ENCODE measurements at places on chromosomes 1 and 21.

GRCh38 chr1:153883223-153883622 is 39.5 kb downstream of the GATAD2B start:
- no peak for DNase-seq

DNA sequence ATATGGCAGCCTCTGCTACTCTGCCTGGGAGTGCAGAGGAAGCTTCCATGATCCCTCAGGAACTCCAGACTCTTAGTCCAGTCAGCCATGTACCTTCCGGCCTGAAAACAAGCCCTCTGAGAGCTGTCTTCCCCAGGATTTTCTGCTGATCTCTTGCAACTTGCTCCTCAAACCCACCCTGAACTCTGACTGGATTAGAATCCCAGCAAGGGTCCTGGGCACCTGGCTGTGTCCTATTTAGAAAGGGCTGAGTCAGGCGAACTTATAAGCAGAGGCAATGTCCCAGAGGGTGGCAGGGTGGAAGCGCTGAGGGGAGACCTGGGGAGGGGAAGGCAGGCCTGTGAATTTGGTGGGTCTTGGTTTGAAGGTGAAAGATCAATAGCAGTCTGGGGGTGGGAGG is 184.5 kb upstream of the EDN2 start:
- DNase-seq: no peak

- DNase-seq: no peak
Measured at GRCh38 chr1:149979972-149980540, 30.5 kb downstream of the OTUD7B start.

GRCh38 chr1:200415227-200415626 is 5.4 kb upstream of the ZNF281 start:
- DNase-seq: no peak

GRCh38 chr1:115437196-115437595 is 99.1 kb upstream of the NGF start:
- DNase-seq: no peak

GRCh38 chr1:109281680-109282496 is 1.1 kb downstream of the PSRC1 start:
- no peak for DNase-seq

- peak; percentile 34 for DNase-seq
Measured at GRCh38 chr21:35239811-35240219, 190.7 kb upstream of the RUNX1 start.

GRCh38 chr1:104648269-104648691 is 898.6 kb downstream of the AMY1C start:
- DNase-seq: peak; percentile 4

DNA sequence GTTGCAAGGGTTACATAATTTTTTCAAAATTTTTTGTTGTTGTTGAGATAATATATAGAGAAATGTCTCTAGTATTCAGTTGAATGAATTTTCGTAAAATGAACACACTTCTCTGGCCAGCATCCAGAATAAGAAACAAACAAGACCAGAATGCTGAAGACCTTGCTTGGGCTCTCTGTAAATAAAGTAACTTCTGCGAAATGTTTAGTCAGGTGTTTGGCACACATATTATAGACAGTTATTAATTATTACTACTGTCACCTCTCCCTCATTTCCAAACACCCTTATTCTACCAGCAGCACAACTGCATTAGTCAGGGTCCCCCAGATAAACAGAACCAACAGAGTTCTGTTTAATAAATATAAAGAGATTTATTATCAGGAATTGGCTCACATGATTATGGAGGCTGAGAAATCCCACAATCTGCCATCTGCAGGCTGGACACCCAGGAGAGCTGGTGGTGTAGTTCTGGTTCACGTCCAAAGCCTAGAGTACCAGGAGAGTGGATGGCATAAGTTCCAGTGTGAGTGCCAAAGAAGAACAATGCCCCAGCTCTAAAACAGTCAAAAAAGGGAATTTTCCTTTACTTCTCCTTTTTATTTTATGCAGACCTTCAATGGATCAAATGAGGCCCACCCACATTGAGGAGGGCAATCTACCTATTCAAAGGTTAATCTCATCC is 44.1 kb upstream of the KCND3 start:
- DNase-seq: no peak

DNA sequence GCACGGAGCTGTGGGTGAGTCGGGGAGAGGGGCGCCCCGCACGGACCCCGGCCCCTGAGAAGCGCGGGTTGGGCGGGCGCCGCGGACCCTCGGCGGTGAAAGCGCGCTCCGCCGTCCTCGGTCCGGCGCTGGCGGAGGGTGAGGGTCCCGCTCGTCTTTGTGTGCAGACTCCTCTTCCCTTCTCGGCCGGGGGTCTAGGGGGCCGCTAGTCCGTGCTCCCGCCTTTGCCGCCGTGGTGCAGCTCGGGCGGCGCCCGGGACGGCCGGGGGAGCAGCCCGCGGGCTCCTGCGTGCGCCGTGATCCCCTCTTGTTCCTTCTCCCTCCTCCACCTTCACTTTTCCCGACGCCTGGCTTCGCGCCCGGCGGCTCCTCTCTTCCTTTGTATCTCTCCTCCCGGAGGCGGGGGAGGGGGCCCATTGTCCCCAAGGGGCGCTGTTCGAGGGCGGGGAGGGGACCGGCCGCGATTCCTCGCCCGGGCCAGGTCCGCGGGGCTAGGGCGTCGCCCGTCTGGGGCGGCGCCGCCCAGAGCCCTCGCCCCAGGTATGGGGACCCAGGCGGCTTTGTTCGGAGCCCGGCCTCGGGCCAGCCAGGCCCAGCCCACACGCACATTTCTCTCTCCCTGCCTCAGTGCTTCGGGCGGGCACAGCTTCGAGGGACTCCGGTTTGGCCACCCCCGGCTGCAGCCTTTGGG is 519 bp downstream of the FNBP1L start:
- peak; percentile 67 for DNase-seq

- DNase-seq: no peak
Measured at GRCh38 chr21:39805983-39806382, 61.0 kb downstream of the IGSF5 start.

DNA sequence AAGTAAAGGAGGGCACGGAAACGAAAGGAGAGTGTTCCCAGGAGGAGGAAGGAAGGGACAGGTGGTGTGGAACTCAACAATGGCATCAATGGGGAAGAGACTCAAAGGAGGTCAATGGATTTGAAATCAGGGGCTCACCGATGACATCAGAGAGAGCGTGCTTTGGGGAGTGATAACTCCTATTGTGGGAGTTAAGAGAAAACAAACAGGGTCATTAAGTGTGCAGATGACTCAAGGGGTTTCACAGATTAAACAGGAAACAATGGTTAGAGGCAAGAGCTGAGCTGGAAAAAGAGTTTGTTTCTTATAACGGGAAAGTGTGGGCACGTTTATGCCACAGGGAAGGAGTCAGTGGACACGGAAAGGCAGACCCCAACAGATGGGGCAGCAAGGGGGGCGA is 629.1 kb downstream of the SMYD3 start:
- no peak for DNase-seq

DNA sequence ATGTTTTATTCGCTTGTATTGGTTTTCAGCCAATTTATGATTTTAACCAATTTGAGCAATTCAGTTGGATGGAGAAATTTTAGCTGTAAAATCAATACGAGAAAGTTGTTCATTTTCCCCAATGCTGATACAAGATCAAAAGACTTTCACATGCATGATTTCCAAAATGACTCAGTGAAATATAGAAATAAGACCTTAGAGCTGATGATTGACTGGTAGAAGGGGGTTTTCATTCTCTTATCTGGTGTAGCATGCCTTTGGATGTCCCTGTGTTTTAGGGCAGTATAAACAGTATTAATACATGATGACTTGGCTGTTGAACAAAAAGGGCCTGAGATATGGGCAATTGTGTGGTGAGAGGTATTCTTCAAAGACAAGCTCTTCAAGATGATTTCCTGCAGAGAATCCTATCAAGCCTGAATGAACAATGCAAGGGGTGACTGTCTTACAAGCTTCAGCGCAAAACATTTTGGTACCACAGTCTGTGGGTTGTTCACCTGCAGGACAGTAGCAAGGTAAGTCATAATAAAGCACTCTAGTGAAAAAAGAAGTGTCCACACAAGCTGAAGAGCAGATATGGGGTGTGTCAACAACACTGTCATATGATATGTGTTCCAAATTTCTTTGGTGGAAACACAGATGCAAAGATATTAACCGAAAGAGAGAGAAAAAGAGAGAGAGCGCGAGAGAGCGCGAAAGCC is 156.2 kb downstream of the TNFSF18 start:
- no peak for DNase-seq

GRCh38 chr1:98931128-98931835 is 73.4 kb downstream of the PLPPR5 start:
- DNase-seq: no peak

- DNase-seq: no peak
Measured at GRCh38 chr1:19360843-19361610, 48.9 kb downstream of the SLC66A1 start.

DNA sequence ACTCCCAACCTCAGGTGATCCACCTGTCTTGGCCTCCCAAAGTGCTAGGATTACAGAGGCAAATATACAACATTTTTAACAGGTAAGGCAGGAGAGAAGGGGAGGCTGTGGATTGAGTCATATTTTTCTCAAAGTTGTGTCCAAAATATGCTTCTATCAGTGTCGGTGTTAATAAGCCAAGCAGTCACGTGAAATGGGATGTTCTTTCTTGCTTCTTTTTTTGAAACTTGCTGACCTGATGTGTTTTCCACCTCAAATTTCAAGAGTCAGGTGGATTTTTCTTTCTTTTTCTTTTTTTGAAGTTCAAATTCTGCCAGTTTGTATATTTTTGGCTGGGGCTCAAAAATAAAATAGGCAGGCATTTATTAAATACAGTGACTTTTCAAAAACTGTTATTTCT is 91.5 kb downstream of the PCP4 start:
- DNase-seq: no peak

DNA sequence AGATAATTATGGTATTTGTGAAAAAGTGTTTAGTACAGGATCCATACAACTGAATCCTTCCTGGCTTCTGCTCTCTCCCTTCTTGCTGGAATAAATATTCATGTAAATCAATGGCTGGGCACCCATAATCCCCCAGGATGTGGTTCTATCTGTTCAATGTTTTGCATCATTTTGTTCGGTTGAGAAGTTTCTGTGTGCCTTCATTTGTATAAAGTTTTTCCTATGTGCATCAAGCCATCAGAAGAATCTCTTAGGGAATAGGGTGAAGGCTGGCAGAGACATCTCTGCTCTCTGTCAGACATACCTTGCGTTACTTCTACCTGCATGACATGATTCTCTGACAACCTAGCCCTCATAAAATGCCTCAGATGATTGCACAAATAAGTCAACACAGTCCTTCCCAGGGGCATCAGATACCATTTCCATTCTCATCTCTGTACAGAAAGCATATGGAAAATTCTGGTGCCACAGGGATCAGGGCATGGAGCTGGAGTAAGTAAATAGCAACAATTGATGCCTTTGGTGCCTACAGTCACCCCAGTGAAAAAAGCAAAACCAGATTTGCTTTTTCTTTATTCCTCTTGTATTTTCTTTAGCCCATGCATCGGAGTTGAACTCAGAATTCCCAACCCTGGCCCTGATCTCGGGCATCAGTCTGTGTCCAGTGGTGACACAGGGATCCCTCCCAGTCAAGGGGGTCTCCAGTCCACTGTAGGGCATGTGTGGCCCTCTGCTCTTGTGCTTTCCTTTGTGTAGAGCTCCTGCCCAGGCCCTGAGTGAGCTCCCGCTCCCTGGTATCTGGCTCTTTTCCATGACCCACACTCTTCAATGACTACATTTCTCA is 39.7 kb upstream of the ATP1A1 start:
- no peak for DNase-seq

GRCh38 chr1:112702420-112703261 is 4.3 kb downstream of the RHOC start:
- DNase-seq: no peak

GRCh38 chr1:147099192-147099591 is 73.1 kb downstream of the PRKAB2 start:
- no peak for DNase-seq

GRCh38 chr1:230248016-230248888 is 177.9 kb downstream of the PGBD5 start:
- peak; percentile 23 for DNase-seq

DNA sequence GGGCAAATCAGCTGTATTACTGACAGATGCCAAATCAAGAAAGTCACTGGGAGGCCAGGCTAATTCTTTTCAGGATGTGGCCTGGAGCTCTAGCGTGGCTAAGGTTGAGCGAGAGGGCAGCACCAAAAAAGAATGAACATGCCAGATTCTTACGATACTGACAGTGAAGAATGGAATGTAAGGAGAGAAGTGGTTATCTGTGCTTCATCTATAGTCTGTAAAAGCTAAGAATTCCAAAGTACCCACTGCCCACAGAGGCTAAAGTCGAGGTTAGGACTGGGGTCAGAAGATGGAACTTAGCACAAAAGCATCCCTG is 32.7 kb downstream of the TFAP2E start:
- no peak for DNase-seq

DNA sequence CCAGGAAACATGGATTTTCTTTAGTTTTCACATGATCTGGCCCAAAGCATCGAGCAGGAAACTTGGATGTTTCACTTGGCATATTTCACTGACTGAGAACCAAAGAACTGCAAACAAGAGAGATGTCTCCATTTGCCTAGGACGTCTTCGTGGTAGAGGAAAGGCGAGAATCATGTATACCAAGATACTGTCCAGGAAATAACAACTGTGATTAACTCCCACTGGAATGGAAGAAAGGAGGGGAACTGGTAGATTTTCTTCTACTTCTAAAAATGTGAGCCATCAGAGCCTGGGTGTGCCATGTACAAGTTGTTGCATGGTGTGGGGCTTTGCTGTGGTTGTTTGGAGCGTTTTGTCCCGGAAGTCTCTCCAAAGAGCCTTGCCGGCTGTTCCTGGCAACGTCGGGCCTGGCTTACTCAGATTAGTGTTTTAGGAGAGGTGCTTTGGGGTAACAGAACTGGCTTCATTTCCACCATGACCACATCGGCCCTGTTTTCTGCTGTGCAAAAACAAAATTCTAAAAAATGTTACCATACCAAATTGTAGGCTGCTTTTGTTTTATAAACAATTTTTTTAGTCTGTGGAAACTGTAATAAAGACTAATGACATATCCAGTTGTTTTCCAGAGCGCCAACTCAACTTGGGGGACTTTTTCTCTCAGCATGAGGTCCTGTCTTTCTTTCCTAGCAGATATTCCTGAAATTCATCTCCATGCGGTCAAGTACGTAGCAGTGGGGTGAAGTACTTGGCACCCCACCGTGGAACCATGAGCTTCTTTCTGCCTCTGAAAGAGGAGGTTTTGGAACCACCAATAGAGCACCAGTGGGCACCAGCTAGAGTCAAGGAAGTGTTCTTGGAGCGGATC is 118.3 kb downstream of the TM2D1 start:
- no peak for DNase-seq
